COR-L47 (cell line): ENCODE measurements at places on chromosomes 2 and 18.

GRCh38 chr2:54048117-54048785 is 67.2 kb upstream of the ACYP2 start:
- no peak for DNase-seq

DNA sequence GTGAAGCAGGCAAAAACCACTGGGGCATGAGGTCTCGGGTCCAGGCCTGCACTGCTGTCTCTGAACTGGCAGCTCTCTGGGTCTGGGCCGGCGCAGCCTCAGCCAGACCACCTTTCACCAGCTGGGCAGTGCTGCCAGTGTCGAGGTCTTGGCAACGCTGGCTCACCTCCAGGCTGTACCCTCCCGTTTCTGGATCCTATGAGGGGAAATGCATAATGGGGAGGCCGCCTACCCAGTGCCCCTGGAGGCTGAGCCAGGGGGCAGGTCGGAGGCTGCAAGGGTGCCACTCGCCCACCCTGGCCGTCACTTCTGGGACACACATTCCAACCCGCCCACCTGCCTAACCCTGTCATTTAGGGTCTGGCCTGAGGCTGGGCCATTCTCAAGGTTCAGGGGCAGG is 24.6 kb downstream of the KIF1A start:
- no peak for DNase-seq

GRCh38 chr2:143505542-143505941 is 376.3 kb downstream of the ARHGAP15 start:
- no peak for DNase-seq

DNA sequence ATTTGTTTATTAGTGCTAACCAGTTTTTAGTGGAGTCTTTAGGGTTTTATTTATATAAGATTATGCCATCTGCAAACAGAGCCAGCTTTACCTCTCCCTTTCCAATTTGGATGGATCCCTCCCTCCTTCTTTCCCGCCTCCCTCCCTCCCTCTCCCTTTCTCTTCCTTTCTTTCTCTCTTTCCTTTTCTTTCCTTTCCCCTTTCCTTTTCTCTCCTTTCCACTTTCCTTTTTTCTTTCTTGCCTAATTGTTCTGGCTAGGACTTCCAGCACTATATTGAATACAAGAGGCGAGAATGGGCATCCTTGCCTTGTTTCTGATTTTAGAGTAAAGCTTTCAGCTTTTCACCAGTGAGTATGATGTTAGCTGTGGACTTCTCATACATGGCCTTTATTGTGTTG is 24.1 kb downstream of the COLEC11 start:
- no peak for DNase-seq

GRCh38 chr2:191691016-191691735 is 13.2 kb downstream of the NABP1 start:
- peak; percentile 36 for DNase-seq
